CD4-positive, alpha-beta T cell treated with Interleukin-6 at 100 ng/mL for 8 hours (primary cell): ENCODE measurements at places on chromosomes 1 and 21.

- DNase-seq, result no peak
Measured at GRCh38 chr21:27023186-27023585, 56.3 kb upstream of the ADAMTS5 start.

DNA sequence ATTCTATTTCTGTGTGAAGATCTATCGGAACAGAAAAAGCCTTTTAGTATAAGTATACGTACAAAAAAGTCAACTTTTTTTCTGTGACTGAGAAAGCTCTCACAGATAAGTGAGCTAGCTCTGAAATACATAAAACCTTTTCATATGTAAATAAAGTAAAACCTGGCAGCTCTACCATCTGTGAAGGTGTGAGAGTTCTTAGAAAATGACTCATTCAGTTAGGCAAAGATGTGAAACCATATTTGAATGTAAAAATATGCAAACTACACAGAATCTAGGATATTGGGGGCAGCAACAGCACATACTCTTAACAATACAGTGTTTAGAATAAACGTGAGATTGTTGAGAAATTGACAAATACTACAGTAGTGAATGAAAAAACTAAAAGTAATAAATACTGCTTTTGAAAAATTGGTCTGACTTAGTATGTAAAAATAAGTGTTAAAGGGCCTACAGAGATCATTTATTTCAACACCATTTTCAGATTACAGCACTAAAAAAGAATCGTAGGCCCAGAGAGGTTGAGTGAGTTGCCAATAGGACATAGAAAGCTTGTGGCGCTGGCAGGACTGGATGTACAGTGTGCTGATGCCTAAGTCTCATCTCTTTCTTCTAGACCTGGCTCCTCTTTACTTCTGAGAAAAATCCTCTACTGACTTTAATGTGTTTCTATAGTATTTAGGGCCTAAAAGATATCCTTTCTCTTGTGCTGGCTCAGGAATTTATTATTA, 19.8 kb downstream of the ATP6V1G3 start:
- DNase-seq, result peak; percentile 33

- DNase-seq, result no peak
Measured at GRCh38 chr1:110112656-110113055, 413 bp downstream of the UBL4B start.

GRCh38 chr1:7493711-7494454, 277.2 kb upstream of the VAMP3 start:
- no peak for DNase-seq

- DNase-seq, result no peak
Measured at GRCh38 chr1:229156872-229157271, 114.0 kb upstream of the RAB4A start.

- no peak for DNase-seq
Measured at GRCh38 chr1:186708694-186709097, 28.5 kb upstream of the PTGS2 start.

DNA sequence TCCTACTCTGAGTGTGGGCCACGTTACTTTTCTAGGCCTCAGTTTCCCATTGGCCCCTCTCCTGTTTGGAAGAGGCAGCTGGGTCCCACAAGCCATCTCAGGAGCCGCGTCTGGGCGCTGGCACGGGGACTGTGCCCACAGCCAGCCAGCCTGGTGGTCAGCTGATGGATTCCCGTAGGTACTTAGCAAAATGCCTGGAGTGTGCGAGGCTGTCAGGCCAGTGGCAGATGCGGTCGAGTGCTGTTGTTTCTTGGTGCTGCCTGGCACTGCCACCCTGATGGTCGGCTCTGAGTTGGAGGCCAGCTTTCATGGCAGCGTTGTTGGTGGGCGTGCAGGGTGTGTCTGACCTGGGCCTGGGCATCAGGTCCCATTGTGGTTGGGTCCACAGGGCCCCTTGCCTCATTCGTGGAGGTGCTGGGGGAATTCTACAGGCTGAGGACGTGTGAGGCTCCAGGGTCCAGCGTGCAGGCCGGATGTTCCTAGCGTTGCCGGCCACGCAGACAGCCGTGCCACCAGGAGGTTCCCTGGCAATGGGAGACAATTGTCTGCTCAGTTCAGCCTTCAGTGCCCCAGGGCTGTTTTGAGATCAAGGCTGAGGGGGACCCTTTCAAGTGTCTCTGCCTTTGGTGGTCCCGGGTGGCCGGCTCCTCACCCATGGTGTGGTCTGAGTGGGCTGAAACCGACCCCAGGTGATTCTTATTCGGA, 20.9 kb downstream of the SKI start:
- DNase-seq, result no peak

DNA sequence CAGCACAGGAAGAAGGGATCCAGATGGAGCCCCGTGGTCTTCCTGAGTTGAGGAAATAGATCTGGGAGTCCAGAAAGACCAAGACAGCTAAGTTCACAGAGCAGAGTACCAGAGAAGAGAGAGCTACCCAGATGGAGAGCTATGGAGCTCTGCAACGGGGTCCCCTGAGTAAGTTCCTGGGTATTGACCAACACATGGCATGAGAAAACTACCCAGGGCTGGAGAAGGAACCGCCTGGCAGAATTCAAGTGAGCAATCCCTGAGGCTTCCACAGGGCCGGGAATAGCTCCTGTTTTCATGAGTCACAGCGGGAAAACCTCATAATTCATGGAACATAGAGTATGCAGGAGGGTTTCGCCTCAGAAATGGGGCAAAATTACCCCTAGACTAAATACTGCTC, 19.7 kb downstream of the STPG1 start:
- no peak for DNase-seq

GRCh38 chr21:36377391-36377842, 7.8 kb upstream of the CHAF1B start:
- DNase-seq, result no peak

GRCh38 chr1:220407191-220407590, 120.7 kb upstream of the MARK1 start:
- DNase-seq, result no peak

GRCh38 chr1:11982010-11982392, 1.8 kb downstream of the MFN2 start:
- no peak for DNase-seq

DNA sequence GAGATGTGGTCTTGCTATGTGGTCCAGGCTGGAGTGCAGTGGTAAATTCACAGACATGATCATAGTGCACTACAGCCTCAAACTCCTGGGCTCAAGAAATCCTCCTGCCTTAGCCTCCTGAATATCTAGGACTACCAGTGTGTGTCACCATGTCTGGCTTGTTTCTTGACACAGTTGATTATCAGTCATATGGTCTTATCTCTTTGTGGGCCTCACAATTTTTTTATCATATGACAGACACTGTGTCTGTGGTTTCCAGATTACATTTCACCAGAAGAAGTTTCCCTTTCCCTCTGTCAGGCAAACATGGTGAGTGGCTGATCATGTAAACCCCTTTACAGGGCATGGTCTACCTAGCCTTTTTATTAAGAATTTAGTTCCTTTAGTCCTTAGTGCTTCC, 96.1 kb downstream of the HFM1 start:
- DNase-seq, result no peak

GRCh38 chr1:219566951-219567947, 45.7 kb downstream of the ZC3H11B start:
- DNase-seq, result no peak

DNA sequence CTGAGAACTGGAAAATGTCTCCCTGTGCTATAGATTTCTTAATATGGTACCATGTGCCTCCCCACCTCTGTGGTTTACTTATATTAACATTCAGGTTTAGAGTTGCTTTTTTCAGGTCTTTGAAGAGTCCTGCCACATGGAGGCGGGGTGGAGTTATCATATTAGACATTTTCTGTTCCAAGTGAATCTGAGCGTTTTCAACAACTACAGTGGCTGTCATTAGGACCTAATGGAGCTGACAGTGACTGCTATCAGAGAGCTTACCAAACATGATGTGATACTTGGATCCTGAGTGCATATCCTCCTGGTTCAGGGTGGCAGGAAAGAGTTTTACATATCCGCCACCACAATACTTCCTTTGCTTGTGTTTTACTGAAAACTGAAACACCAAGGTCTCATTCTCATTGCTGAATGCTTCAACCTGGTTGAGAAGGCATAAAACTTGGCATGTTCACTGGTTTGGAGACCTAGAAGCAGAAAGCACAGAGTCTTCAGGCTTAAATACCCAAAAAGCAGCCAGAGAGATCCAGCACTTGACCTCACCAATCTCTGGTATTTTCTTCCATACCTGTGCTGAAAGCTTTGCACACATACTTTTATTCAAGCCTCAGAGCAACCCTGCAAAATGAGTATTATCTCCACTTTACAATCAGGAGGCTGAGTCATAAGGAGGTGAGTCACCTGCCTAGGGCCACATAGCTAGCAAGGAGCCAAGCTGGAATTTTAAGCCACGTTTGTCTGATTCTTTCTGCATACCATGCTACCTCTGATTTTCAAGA, 47.4 kb upstream of the OSBPL9 start:
- peak; percentile 67 for DNase-seq

DNA sequence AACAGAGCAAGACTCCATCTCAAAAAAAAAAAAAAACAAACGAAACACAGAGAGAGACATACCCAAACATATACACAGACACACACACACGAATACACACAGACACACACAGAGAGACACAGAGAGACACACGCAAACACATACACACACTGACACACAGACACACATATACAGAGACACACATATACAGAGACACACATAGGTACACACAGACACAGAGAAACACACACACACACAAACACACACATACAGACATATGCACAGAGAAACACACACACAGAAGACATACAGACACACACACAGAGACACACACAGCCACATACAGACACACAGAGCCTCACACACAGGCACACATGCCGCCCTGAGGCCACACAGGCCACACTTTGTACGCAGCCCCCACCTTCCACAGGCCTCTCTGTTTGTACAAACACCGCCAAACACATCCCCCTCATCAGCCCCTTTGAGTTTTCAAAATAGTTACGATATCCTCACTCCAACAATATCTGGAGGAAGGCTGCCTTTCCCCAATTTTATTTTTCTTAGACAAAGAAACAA, 57.5 kb upstream of the ABCG1 start:
- no peak for DNase-seq

DNA sequence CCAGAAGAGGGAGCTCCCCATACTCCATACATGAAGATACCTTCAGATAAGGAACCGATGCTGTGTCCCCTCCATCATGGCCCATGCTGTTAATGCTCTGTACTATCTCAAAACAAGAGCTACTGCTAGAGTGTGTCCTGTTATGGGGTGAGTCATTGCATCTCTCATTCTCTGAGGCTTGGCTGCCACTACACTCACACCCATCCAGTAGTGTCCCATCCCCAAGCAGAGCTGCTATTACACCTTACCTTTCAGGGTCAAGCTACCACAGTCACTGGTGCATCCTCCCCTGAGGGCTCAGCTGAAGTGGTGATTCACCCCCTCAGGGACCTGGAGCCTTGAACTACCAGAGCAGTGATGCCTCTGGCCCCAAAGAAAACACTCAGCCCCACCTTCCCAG, 198.5 kb downstream of the PLA2G4A start:
- DNase-seq, result no peak
